Type B pancreatic cell (in vitro differentiated cells): ENCODE measurements at places on chromosomes 5 and 9.

GRCh38 chr9:127344368-127345000, 52.5 kb upstream of the SLC2A8 start:
- DNase-seq, result peak; percentile 29

DNA sequence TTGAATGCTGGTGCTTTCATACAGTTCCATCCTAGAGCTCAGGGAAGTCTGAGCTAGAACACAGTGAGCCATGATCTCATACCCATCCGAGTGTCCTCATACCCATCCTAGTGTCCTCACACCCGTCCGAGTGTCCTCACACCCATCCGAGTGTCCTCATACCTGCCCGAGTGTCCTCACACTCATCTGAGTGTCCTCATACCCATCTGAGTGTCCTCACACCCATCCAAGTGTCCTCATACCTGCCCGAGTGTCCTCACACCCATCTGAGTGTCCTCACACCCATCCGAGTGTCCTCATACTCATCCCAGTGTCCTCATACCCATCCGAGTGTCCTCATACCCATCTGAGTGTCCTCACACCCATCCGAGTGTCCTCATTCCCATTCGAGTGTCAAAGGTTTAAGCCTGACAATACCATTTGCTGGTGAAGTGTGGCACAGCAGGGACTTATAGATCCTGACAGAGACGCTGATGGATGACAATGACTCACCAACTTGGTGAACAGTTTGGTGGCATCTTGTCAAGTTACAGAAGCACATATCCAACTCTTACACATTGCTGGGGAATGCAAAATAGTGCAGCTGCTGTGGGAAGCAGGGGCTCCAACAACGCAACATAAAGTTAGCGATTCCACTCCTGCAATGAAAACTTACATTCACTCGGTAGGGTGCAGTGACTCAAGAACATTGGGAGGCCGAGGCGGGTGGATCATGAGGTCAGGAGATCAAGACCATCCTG, 77.0 kb upstream of the COL5A1 start:
- no peak for DNase-seq

GRCh38 chr5:124328201-124328600, 418.2 kb downstream of the ZNF608 start:
- DNase-seq, result no peak

GRCh38 chr9:127368852-127369402, 28.0 kb upstream of the SLC2A8 start:
- DNase-seq, result no peak

- DNase-seq, result no peak
Observed at GRCh38 chr5:149915392-149916260, 29.0 kb downstream of the PDE6A start.

- no peak for DNase-seq
Observed at GRCh38 chr9:38339496-38339895, 53.0 kb upstream of the ALDH1B1 start.

DNA sequence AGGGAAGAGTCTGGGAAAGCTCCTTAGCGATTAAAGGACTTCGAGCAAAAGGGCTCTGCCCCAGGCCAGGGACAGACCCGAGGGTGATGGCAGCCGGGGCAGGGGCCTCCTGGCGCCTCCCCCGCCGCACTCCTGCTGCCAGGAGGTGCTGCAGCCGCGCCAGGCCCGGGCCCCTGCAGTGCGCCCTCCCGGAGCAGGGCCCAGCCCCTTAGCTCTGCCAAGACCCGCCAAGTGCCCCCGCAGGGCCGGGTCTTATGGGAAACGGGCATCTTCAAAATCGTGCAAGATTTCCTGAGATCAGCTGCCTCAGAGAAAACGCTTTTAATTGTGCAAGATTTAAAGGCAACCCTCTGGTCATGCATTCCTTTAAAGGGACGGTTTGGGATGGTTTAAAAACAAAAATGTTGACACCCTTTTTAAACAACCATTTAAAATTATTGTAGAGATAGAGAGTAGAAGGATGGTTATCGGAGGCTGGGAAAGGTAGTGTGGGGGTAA, 52.4 kb downstream of the CDC14B start:
- DNase-seq, result no peak

GRCh38 chr5:124742983-124743601, 3.3 kb downstream of the ZNF608 start:
- no peak for DNase-seq

DNA sequence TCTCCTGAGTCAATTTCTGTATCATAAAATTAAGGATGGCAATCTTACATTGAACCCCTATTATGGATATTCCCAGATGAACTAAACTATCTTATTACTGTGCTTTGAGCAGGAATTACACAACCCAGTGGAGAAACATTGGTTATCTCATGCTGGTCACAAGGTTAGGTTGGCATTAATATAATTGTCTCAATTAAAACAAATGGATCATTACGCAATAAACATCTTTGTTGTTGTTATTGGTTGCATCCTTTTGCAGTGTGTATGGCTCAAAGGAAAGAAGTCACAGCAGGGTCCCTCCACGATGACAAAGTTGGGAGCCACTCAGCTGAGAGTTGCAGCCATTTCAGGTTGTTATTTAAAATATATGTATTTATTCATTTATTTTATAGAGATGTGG, 297.0 kb upstream of the KLF4 start:
- DNase-seq, result no peak

- DNase-seq, result no peak
Observed at GRCh38 chr5:96629774-96630173, 32.4 kb upstream of the CAST start.

DNA sequence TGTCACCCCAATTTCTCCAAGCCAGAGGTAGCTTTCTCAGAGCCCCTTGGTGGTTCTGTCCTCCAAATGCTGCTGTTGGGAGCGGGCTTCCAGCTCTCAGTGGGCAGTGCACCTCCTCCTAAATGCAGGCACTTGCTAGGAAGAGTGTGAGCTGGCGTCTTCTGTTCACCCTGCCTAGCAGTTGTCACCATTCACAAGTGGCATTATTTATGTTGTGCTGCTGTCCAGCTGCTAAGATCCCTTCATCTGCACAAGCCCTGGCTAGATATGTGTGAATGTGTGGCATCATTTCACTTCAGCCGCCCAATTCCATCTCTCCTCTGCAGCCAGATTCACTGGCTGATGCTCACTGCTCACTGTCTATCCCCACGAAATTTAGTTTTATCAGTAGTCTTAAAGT, 43.7 kb downstream of the SLC36A1 start:
- no peak for DNase-seq

DNA sequence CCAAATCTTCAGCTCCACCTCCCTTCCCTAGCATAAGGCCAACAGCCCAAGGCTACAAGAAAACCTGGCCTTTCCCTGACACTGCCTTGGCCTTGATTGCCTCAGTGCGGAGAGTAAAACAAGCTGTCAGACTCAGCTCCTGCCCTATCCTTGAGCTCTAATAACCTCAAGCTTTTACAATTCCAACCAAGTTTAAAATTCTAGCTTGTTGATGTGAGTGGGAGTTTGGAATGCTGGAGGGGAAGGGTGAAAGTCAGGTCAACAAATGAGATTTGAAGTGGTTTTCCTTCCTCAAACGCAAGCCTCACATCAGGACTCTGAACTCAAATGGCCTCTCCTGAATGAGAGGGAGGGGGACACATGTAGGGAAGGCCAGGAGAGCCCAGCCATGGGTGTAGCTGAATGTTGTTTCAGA, 197.0 kb upstream of the VLDLR start:
- no peak for DNase-seq

GRCh38 chr5:179680780-179681401, at the start of gene CBY3:
CBY3 (minus strand) TSS chr5:179681034; CDS start chr5:179680918, 116 bp downstream.
- DNase-seq, result no peak

GRCh38 chr9:128713411-128713780, 10.5 kb downstream of the ZDHHC12 start:
- no peak for DNase-seq

GRCh38 chr5:174355208-174355612, 309.7 kb downstream of the NSG2 start:
- DNase-seq, result no peak

- no peak for DNase-seq
Observed at GRCh38 chr9:114779352-114779845, 26.4 kb downstream of the TNFSF15 start.

DNA sequence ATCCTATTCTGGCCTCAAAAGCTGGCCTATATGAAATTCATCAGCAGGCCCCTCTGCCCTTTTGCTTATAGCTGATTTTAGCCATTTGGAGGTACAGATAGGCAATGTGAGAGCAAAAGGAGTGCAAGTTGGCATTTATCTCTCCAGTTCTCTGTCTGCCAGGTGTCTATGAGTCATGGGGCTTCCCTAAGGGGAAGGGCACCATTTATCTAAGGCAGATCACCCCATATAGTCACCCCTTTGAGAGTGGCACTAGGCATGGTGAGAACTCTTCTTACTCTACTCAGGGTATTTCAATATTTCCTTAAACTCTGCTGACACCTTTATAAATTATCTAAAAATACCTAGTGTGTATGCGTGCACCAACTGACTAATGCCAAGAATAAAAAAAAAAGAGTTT, 314.7 kb upstream of the CDH6 start:
- no peak for DNase-seq
